NCI-H524 (cell line): ENCODE measurements at places on chromosomes 1 and 21.

DNA sequence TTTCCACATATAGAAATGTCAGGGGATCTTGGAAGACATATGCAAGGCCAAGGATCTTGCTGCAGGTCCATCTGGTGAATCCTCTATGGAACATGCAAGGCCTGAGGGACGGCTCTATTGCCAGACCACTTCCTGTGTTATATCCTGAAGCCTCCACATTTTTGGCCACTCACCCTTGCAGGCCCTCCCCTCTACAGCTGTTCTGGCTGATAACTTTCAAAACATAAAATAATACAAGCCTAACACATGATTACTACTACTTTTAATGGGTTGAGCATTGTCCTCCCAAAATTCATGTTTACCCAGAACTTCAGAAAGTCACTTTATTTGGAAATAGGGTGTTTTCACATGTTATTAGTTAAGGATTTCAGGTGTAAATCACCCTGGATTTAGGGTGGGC, 18.5 kb upstream of the LYPLAL1 start:
- no peak for DNase-seq

DNA sequence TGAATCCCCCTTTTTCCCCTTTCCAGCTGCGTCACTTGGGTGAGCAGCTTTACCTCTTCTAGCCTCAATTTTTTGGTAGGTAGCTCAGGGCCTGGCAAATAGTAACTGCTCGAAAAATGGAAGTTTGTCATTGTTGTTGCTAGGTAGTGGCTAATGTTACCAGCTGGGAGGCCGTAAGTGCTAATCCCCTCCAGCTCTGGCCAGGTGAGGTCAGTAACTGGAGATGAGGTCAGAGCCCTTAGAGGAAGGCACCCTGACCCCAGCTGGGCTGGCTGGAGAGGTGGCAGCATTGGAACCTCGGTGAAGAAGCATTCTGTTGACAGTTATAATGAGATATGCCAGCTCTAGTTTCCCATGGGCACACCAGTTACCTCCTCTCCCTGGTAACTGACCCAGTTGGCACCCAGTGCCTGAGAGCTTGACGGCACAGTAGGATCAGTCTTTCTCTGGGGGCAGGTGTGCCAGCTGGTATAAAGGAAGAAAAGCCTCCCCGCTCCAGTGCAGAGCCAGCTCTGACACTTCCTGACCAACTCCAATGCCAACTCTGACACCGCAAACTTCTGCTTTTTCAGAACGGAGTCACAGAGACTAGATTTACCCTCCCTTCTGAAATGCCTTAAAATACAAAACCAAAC, 35.0 kb upstream of the SLC2A1 start:
- no peak for DNase-seq

- DNase-seq = peak; percentile 97
Observed at GRCh38 chr1:41664861-41665640, 180.6 kb upstream of the EDN2 start.

DNA sequence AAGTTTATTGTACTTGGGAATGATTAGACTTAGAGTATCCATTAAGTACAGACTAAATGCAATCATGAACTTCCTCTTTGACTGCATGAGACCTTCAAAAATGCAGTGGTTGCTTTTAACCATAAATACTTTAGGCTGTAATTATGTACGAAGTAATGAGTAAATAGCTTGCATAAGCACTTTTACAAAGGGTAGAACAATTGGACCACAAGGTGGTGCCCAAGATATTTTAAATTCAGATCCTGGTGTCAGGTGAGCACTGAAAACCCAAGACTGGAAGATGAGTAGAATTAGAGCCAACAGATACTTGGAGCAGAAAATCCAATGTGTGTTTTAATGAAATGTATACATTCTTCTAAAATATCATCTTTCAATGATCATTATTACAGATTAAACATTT, 43.4 kb upstream of the RHOU start:
- DNase-seq = peak; percentile 76

DNA sequence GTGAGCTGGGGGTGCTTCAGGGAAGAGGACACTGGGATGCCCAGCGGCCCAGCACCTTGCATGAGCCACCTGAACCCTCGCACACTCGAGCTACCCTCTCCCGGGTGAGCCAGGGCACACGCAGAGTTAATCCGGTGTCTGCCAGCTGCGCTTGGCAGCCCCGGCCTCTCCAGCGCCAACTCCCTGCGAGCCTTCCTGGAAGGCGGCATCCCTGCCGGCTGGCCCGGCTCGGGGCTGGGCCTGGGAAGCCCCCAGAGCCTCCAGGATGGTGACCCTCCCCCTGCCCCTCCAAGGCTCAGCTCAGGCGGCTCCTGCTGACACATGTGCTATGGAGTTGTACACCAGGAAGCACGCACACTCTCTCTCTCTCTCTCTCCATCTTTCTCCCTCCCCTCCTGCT, 48.7 kb downstream of the RAP1GAP start:
- peak; percentile 50 for DNase-seq

DNA sequence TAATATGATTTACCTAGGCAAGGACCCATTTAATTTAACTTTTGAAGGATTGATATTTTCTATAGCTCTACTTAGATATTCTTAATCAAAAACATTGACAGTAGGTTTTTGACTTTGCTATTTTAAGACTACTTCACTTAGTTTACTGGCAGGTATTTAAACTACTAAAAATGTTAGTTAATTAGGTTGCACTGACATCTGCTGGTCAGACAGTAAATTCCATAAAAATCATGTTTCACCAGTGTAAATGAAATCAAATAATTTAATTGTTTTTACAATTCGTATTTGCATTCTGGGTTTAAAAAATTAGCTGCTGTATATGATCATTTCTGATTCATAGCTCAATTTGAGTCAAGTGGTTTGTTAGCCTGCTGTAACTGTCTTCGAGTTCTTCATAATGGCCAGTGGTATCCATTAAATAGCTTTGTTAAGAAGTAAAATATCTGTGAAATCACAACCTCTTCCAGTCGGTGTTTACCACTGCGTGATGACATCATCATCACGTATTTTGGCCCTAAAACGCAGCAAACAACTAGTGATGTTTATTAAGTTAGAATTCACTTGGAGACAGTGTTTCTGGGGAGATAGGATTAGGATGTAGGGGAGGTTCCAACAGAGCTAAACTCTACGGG, 26.2 kb downstream of the EXTL2 start:
- DNase-seq = no peak

- DNase-seq = no peak
Observed at GRCh38 chr1:94709891-94710581, 110.1 kb upstream of the SLC44A3 start.

DNA sequence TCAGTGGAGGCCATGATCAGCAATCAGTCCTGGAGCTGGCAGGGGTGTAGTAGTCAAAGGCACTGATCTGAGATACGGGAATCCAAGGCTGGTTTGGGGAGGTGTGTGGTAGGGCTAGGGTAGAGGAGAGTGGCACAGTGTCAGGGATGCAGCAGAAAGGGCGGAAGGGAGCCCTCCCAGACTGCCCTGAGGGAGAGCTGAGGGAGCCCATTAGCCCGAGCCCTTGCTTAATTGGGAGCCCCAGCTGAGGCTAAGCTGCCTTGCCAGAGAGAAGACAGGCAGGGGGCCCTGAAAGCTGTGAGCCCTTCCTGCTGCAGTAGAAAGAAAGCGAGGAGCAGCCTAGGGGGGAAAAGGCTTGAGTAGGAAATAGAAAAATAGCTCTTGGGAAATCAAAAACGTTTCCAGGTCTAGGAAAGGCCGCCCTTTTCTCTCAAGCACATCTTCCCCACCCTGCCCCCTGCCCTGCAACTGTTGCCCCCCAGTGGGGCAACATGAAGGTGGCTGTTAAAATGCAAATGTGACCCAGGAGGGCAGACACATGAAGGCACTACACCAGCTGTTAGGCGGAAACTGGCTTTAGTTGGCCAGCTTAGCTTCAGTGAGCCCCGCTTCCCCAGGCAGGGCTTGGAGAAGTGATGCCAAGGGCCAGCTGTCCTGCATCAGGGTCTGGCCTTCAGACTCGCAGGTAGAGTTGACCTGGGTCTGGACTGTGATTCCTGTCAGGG, 106.2 kb downstream of the UCK2 start:
- no peak for DNase-seq

DNA sequence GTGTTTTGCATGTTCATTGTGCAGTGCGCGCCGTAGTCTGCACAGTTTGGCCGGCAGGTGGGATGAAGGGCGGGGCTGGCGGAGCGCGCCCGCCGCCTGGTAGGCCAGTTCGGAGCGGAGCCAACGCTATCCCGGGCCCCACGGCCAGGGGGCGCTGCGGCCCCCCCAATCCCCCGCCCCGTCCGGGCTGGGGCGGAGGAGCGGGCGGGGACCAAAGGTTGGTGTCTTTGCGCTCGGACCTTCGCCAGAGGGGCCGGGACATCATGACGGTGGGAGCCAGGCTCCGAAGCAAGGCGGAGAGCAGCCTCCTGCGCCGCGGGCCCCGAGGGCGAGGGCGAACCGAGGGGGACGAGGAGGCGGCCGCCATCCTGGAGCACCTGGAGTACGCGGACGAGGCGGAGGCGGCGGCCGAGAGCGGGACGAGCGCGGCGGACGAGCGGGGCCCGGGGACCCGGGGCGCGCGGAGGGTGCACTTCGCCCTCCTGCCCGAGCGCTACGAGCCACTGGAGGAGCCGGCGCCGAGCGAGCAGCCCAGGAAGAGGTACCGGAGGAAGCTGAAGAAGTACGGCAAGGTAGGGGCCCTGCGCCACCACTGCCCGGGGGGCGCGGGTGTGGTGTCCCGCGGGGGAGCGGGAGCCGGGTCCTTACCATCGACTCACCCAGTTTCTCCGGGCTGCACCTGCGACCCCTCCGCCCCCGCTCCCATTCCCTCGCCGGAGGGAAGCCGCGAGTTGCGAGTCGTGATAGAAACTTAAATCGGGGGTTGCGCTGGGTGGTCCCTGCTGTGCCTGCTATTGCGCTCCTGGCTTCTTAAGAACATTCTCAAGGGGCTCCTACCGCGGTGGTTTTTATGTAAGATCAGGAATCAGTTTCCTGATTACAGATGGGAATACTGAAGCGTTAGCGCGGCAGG, at the start of gene C1orf115:
Gene C1orf115 (plus strand): TSS at position 224 of the 913 bp plus-strand sequence. CDS start 40 bp downstream, at position 264.
- DNase-seq = peak; percentile 57

DNA sequence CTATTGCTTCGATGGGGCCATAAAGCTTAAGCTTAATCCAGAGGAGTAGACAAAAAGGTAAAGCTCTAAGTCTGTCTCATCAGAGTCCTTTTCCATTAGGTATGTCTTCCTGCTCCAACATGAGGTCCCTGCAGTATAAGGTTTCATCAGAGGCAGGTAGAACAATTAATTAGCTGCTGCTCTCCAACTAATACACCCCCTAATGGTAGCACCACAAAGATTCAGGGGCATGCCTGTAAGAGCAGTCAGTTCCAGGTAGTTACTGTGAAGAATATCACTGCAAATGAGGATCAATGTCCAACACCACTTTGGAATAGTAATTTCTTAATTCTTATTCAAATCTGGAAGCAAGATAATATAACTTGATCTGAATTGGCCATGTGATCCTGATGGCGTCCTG, 160.3 kb upstream of the ESRRG start:
- no peak for DNase-seq

DNA sequence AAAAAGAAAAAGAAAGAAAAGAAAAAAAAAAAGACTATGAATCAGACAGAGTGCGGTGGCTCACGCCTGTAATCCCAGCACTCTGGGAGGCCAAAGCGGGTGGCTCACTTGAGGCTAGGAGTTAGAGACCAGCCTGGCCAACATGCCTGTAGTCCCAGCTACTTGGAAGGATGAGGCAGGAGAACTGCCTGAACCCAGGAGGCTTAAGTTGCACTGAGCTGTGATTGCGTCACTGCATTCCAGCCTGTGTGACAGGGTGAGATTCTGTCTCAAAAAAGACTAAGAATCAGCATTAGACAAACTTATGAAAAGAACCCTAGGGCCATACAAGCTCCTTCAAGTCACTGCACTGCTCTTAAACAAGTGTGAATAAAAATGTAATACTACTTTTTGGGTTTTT, 16.9 kb downstream of the PSMB4 start:
- no peak for DNase-seq

- peak; percentile 20 for DNase-seq
Observed at GRCh38 chr1:38783640-38784229, 75.8 kb downstream of the RRAGC start.

- DNase-seq = peak; percentile 88
Observed at GRCh38 chr21:36135391-36136102, 668 bp downstream of the CBR3 start.

- DNase-seq = no peak
Observed at GRCh38 chr1:201004732-201005131, 18.8 kb downstream of the KIF21B start.

DNA sequence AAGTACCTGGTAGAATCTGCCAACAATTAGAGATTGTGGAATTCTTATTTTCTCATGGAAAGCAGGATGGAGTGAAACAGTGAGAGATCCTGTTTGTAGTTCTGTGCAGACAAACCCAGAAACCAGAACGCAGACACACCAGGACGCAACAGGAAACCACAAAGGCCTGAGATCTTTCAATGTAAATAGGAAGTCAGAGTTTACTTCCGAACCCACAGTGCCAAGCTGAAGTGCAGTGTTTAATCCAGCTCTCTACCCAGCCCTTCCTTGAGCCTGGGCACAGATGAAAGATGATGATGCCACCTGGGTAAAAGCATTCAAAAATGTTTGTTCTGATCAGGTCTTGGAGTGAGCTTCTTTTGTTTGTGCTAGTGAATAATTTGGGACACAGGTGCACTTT, 244.2 kb upstream of the HOOK1 start:
- DNase-seq = no peak

DNA sequence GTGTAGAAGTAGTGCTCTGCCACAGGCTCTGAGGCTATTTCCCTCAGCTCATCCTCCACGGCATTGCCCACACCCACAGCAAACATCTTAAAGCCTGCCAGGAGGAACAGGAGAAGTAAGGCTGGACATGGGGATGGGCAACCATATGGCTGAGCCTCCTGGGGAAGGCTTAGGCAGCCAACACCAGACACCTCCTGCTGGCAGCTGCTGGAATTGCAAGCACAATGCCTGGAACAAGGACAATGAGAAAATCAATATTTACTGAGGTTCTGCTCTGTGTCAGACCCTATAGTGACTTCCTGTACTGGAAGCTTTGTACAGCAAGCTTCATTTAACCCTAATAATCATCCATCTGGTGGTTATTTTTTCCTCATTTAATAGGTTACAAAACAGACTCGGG, 8.2 kb downstream of the MATN1 start:
- DNase-seq = no peak

DNA sequence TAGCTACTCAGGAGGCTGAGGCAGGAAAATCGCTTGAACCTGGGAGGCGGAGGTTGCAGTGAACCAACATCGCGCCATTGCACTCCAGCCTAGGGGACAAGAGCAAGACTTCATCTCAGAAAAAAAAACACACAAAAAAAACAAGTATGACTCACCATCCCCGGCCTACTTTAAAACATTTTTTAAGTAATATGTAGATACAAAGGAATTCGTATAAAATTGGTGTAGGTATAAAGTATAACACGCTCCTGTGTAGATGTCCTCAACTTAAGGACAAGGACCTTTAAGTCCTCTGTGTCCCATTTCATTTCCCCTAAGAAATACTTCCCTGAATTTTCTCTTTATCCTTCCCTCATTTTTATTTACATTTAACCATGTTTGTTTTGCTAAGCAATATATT, 73.4 kb upstream of the PKN2 start:
- DNase-seq = no peak

DNA sequence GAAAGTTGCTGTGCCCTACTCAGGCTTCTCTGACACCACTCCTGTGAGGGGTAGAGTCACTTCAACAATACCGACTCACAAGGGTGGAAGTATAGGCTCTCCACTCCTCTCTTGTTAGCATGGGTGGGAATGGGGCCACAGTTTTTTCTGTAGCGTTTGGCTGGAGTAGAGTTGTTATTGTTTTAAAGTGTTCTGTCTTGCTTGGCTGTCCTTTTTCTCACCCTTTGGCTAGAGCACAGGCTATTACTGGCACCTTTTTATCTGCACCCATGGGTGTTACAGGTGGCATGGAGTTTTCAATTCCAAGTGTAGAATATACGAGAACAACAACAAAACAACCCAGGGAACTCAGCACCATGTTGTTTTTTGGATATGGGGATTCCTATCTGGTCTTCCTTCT, 74.3 kb upstream of the CD5L start:
- no peak for DNase-seq
